Bronchus fibroblast of lung (primary cell): ENCODE measurements at places on chromosomes 5 and 9. TPM values are rescaled to one million over a fixed set of nuclear protein-coding genes. Genes with fewer than 3 reads are reported as not detected.

Gene SLC34A3
- not detected in 2 replicates for total RNA-seq

Gene SLC25A2
- not detected in 2 replicates for total RNA-seq

Gene TRIM36
- 0.67 and 1.5 TPM in 2 replicates for total RNA-seq

Gene CXCL14
- total RNA-seq = not detected in 2 replicates

Gene ARID3C
- total RNA-seq = not detected in 2 replicates

Gene ADAMTSL1
- 35.8 and 39.1 TPM in 2 replicates for total RNA-seq

Gene CDKN2B
- total RNA-seq = 9.6 and 10.4 TPM in 2 replicates

Gene COL15A1
- 2.2 and 2.4 TPM in 2 replicates for total RNA-seq

Gene GNA14
- under 0.01 and 0.17 TPM in 2 replicates for total RNA-seq

Gene GRIA1
- 1.3 and 1.5 TPM in 2 replicates for total RNA-seq

Gene CARTPT
- not detected in 2 replicates for total RNA-seq

Gene LHFPL2
- 11.4 and 12.4 TPM in 2 replicates for total RNA-seq

Gene CTSV
- total RNA-seq = 0.89 and 1.0 TPM in 2 replicates

Gene KCNN2
- total RNA-seq = 1.8 and 2.5 TPM in 2 replicates
